ENCODE measurements at places on chromosomes 13 and 19.
A peak's percentile ranks its signal among the peaks of the same experiment; 100 is the strongest.

DNA sequence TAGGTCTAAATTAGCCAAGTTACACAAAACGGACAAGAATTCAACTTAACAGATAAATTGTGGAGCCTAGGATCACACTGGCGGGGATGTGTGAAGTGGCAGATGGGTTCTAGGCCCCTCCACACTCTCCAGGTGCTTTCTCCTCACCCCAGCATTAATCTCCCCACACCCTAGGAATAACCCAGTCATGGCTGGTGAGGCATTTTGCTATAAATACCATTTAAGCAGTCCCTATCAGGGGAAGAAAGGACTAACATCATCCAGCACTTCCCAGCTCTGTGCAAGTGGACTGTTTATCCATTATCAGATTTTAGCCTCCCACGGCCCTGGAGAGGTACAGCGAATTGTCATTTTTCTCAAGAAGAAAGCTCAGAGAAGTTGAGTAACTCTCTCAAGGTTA lies 154.9 kb downstream of the NUFIP1 start:
- DNase-seq = no peak

DNA sequence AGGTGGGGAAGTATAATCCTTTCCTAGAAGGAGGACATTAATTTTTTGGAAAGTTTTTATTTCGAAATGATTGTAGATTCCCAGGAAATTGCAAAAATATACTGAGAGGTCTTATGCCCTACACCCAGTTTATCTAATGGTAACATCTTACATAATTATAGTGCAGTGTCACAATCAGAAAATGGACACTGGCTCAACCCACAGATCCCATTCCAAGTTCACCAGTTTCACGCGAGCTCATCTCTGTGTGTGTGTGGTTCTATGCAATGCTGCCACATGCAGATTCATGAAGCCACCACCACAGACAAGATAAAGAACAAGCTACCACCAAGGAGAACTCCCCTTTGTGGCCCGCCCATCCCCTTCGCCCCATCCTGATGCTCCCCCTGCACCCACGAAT lies 24.4 kb downstream of the IL17D start:
- no peak for DNase-seq

GRCh38 chr13:106210324-106210723 lies 325.1 kb downstream of the EFNB2 start:
- DNase-seq = no peak

DNA sequence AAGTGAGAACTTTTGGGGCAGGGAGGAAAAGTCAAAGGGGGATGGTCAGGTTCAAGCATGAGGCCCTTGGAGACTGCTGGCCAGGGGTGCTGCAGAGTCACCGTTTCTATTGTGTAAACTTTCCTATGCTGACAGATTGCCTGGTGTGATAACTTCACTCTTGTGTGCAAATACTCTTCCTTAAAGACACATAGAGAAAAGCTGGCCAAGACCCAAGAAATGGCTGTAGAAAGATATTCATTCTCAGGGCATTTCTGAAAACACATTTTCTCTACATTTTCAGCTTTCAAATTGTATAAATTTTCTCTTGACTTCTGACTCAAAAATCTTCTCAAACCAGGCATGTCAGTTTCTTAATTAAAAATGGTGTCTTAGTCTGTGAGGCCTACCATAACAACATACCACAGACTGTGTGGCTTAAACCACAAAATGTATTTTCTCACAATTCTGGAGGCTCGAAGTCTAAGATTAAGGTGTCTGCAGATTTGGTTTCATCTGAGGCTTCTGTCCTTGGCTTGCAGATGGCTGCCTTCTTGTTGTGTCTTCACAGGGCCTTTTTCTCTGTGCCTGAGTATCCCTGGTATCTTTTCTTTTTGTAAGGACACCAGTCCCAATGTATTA lies 304.5 kb downstream of the KCNRG start:
- DNase-seq = no peak

GRCh38 chr19:49749055-49749716 lies 13.9 kb downstream of the TSKS start:
- DNase-seq = no peak

DNA sequence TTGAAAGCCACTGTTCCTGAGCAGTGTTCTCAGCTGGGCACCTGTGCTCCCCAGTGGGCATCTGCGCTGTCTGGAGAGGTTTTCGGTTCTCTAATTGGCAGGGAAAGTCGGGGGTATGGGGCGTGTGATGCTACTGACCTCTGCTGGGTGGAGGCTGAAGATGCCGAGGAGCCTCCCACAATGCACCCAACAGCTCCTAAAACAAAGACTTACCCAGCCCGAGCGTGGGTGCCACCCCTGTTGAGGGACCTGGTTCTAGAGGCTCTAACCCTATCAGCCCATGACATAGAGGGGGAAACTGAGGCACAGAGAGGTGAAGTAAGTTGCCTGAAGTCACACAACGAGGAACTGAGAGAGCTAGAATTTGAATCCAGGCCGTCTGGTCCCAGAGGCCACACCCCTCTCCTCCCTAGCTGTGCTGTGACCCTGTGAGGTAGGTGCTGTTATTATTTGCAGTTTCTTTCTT lies 2.3 kb downstream of the SPACA4 start:
- DNase-seq = peak; percentile 80

GRCh38 chr19:51219971-51220370 lies 4.9 kb upstream of the CD33 start:
- no peak for DNase-seq

DNA sequence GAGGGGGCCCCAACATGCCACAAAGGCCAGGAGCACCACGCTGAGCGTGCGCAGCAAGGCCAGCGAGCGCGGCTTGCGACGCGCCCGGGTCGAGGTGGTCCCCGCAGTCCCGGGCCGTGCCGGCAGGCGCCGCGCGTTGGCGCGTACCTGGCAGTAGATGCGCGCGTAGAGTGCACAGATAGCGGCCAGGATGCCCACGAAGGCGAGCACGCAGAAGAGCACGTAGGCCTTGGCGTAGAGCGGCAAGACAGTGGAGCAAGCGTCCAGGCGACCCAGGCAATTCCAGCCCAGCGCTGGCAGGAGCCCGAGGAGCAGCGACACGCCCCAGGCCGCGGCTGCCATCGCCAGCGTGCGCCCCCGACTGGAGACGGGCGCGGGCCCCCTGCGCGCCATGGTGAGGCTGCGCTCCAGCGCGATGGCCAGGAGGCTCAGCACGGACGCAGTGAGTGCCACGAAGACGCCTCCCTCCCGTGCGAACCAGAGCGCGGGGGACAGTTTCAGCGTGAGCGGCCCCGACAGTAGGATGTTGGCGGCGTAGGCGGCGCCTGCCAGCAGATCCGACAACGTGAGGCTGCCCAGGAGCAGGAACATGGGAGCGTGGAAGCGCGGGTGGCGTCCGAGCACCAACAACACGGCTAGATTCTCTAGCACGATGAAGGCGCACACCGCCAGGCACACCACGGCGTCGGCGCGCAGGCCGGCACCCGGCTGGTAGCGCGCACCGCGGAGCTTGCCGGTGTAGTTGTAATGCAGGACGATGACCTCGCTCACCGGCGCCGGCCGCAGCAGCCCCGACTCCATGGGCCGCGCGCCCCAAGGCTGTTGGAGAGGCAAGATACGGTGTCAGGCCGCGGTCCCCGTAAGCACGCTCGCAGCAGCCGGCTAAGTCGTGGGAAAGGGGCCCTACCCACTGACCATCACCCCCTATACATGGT lies 2.8 kb downstream of the S1PR5 start:
- DNase-seq = peak; percentile 74
